ENCODE measurements at places on chromosomes 2 and 18.

- DNase-seq, result no peak
These were observed 43.5 kb downstream of the SLC38A11 start for GRCh38 chr2:164911832-164912231.

DNA sequence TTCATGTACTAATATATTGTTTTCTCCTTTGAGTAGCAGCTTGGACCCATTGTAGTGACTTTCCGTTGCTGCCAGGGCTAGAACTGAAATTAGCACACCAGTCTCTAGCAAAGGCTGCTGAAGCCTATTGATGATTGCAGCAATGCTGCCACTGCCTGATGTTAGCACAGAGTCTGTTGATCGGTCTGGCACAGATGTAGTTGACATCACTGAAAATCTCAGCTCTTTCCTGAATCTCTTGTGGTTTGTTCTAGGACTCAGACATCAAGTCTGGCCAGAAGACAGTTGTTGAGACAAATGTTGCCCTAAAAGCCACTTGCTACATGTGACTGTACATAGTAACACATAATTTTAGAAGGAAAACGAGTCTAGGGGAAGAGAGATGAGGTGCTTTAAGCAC, 47.2 kb downstream of the VAPA start:
- DNase-seq, result no peak

GRCh38 chr18:76621782-76622495, 126.9 kb upstream of the ZNF516 start:
- DNase-seq, result no peak

GRCh38 chr2:55159037-55159651, 72.9 kb downstream of the CLHC1 start:
- no peak for DNase-seq

- no peak for DNase-seq
These were observed 27.2 kb downstream of the CDKL4 start for GRCh38 chr2:39216346-39217191.

DNA sequence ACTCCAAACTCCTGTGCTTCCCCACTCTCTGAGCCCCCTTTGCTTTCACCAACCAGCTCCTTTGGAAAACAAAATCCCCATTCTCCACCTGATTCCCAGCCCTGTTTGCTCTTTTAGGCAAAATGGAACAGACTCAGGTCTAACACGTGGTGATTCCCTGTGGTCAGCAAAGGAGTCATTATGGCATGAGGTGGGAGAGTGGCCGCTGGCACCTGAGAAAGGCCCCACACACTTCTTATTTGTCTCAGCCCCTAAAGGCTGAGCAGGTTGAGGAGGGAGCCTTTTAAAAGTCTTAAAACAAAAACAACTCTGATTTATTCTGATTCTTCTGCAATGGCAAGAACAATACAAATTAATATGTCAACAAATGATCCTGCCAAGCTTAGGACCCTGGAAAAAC, 401.2 kb downstream of the TNS1 start:
- DNase-seq, result no peak

DNA sequence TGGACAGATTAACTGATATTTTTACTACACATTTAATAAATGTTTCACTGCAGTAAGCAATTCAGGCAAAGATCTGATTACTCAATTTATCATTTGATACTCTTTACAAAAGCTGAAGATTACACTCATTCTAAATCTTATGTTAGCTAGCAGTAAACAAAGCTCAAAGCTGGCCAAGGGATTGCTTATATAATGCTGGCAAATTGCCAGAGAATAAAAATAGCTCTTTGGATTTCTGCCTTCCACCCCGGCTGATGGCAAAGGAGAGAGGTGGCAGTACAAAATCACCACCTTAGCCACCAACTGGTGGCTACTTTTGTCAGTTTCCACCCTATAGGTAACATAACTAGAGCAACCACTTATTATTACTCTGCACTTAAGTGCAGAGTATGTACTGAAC, 320.5 kb downstream of the FSIP2 start:
- no peak for DNase-seq

DNA sequence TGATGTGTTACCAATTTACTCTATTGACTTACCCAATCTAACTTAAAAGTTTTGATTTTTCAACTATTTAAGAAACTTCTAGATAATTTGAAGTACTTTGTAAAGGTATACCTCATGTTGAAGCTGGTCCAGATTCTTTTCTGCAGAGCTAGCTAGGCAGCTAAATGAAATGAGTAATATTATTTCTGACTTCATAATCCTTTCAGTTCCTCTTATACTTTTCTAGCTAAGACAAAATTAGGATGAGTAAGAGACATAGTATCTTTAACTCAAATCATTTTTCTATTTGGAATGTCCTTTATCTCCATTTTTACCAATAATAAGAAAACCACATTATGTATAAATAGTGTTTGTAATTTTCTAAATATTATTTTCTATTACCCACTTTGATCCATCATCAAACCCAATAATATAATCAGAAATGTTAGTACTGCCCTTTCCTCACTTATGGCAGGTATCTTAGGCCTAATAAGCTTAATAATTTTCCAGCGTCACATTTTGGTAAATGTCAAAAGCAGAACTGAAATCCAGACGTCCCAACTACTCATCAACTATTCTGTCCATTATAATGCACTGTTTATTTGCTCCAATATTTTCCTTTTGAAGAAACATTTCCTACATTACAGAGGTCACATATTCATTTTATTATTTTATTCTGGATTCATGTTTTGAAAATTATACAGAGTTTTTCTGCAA, 456.6 kb downstream of the THSD7B start:
- DNase-seq, result no peak

DNA sequence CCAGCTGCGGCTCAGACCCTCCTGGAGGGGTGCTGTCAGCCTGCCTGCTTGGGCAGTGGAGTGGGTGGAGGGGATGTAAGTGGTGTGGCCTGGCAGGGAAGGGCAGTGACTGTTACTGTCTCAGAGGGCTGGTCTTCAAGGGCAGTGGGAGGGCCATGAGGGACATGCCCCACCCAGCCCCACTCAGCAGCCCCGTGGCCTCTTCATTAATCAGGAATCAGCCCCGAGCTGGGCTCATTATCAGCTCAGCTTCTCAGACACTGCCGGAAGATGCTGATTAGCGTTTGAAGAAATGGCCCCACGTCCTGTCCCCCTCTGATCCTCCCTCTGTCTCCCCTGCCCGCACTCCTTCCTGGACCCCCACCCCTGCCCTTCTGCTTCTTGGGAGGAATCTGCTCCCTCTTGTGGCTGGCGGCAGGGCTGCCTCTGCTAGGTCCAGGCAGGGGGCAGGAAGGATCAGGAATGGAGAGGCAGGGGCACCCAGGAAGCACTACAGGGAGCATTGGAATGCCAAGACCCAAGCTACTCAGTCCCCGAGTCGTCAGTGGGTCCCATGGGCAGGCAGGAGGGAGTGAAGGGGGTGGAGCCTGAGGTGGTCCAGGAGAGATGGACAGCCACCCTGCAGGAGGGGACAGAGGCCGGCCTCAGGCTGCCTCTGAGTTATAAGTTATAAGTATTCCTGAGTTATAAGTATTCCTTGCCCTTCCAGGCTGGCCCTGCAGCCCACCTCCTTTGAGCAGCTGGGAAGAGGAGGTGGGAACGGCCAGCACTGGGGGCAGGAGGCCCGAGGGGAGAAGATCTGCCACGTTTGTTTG, 7.0 kb downstream of the ASIC4 start:
- DNase-seq, result peak; percentile 82

DNA sequence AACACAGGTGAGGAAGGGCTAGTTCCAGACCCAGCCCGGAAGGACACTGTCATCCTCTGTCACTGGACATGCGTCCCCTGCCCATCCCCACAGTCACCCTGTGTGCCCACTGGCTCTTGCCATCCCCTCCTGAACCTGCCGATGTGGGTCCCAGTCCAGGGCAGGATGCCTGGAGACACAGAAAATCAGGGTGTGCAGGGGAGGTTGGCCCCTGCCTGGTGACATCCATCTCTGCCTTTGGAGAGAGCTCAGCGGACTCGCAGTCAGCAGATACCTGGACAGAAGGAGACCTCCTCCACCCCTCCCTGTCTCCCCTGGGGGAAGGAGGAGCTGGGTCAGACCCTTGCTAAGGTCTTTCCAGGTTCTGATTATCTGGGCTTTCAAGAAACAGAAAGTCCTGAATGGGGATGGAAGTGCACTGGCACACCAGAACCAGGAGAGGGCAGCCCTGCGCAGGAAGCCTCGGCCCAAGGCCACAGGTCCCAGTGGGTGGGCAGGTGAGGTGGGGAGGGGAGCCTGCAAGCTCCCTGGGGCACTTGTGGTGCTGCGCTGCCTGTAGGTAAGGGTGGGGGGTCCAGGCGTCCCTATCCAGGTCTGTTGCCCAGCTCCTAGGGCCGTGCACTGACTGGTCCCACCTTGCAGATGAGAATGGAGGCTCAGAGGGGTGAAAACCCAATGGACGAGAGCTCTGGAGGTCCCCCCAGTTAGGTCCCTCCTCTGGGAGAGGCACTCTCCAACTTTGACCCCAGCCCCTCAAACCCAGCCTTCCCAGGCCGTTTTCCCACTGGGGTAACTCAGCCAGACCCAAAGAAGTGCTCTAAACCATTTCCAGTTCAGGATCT, 9.7 kb upstream of the OTOS start:
- DNase-seq, result peak; percentile 37

DNA sequence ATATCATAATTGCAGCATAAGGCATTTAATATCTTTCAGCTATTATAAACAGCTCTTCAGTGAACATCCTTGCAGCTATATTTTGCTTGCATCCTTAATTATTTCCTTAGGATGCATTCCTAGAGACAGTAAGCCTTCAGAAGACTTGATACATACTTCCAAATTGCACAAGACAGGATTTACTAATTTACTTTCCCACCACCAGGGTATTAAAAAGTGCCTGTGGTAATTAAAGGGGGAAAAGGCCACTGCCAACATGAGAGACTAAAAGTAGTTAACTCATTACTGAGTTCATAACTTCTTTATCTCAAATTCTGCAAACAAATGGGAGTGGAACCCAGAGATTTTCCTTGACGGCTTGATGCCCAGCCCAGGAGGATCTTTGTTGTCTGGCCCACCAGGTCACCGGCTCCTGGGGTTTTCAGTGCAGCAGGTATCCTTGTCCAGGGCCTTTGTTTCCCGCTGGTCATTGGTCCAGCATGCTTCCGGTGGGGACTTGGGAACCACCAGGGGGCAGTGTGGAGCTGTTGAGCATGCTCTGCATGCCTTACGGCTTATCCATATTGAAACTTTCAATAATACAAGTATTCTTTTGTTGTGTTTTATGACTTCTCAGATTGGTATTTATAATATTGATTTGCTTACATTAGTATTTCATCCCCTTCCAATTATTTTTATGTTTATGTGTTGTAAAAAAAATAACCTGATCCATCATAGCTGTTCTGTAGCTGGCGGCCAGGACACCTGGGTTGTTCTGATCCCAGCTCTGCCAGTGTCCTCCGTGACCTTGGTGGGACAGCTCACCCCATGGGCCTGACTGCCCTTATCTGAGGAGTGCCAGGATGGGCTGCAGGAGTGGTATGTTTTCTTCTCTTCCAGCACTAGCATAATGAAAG, 61.4 kb downstream of the TGOLN2 start:
- peak; percentile 68 for DNase-seq

GRCh38 chr2:112541315-112542122, 746 bp upstream of the POLR1B start:
- peak; percentile 76 for DNase-seq

DNA sequence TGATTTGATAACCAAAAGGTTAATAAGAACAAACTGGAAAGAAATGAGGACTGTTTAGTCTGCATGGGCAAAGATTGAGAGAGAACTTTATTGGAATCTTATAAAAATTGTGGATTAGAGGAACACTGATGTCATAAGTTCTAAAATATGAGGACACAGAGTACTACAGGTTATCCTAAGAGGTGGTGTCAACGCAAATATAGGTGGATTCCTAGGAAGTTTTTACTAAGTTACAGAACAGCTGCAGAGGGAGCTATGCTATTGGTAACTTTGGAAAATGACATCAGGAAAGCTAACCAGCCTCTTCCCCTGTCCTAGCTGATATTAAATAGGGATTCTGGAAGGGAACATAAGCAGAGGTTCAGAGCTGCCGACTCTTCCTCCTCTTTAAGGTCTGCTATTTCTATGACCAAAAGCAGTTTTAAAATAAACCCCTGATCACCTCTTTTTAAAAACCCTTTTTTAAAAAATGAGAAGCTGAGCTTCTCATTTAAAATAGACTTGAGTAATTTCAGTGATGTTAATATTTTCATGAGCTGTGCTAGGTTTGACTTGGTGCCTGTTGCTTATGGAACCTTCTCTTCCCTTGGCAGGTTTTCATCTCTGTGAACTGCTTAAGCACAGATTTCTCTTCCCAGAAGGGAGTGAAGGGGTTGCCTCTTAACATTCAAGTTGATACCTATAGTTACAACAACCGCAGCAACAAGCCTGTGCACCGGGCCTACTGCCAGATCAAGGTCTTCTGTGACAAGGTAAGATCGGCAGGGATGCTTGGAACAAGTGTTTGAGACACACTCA, 34.2 kb downstream of the GRHL1 start:
- DNase-seq, result no peak
